NCI-H1105 (cell line): ENCODE measurements at places on chromosomes 13 and 19.

GRCh38 chr13:44157606-44158005, 216.0 kb upstream of the SERP2 start:
- DNase-seq: no peak

DNA sequence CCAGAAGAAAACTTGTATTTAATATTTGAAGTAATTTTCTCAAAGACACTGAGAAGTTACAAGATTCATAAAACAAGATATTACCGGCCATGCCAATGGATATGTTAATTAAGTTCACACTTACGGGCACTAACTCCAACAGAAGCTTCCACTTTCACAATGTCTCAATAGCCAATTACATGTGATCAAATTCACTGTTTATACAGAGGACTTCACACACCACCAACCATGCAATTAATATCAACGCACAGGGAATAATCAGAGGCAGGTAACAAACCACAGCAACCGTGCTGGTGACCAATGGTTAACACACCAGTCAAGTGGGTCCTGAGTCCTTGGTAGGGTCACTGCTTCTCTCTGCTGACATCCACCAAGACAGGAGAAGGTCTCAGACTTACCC, 5.9 kb upstream of the ACOD1 start:
- no peak for DNase-seq

DNA sequence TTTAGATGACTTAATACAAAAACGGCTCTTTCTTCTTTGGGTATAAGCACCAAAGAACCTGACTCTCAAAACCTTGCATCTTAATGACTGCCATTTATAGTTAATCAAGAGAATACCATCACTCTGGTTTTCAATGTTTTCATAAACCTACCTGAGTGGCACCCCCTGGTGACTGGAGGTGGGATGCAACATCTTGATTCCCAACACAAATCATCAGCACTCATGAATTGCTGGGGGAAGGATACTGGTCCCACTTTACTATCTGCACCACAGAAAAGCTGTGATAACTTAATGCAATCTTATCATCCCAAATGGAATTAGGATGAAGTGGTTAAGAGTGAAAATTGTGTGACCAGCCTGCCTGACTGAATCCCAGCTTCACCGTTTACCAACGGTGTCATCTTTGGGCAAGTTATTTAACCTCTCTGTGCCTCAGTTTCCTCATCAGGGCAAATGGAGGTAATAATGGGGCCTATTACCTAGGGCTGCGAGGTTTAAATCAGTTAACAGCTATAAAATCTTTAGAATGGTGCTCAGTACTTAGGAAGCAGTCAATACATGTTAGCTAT, 366.4 kb downstream of the KLF12 start:
- DNase-seq: no peak

- no peak for DNase-seq
These were observed 30.1 kb downstream of the KLF12 start for GRCh38 chr13:74103970-74104555.

DNA sequence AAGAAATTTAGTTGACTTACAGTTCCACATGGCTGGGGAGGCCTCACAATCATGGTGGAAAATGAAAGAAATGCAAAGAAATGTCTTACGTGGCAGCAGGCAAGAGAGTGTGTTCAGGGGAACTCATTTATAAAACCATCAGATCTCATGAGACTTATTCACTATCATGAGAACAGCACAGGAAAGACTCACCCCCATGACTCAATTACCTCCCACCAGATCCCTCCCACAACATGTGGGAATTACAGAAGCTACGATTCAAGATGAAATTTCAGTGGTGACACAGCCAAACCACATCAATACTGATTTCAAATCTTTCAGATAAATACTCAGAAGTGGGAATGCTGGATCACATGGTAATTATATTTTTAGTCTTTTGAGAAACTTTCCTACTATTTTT, 1357.9 kb downstream of the SLITRK5 start:
- DNase-seq: no peak

DNA sequence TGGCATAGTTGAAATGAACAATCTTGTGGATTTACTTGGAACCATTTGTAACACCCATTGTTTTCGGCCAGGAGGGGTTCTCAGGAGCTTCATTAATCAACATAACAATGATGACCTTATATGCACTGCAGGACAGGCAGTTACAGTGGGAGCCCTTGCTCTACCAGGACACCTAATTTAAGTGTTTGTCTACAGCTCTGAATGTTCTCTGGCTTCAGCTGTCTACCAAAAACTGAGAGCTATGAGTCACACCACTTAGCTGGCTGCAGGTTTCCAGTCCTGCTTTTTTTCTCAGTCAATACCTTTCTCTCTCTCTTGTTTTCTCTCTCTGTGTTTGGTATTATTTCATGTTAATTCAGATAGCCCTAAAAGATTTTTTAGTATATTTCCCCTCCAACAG, 105.4 kb upstream of the MBNL2 start:
- DNase-seq: no peak

DNA sequence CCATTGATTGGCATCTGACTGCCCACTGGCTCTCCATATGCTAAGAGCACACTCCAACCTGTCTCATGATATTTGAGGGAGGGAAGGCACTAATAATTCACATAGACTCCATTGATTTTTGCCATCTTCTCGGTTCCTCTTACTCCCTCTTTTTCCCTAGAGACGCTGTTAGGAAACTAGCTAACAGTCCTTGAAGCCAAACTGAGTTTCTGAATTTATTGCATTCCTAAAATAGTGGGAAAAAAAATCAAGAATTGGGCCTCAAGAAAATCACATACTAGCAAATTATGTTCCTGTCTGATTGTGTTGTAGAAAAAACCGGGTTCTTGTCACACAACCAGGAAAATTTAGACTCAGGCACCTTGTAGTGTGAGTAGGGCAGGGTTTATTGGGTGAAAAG, 86.4 kb upstream of the SLC7A1 start:
- DNase-seq: no peak

DNA sequence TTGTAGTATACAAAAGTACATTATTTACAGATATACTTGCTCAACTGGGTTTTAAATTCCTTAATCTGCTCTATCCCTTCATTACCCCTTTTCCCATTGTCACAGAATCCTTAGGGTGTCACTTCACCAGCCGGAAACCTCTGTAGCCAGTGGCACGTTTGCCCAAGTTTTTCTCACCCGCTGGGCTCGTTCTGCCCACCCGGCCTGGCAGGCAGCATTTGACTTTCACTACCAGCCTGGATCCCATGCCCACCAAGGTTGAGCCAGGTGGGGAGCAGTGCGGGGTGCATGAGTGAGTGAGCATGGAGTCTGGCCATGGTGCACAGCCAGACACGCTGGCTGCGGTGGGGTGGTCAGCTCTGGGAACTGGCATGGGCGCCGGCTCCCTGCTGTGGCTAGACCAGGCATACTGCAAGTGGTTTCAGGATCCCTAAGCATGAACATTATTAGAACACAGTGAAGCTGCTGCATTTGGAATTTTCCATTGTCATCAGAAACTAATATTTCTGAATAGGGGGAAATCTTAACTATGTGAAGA, 98.3 kb downstream of the NALCN start:
- no peak for DNase-seq

DNA sequence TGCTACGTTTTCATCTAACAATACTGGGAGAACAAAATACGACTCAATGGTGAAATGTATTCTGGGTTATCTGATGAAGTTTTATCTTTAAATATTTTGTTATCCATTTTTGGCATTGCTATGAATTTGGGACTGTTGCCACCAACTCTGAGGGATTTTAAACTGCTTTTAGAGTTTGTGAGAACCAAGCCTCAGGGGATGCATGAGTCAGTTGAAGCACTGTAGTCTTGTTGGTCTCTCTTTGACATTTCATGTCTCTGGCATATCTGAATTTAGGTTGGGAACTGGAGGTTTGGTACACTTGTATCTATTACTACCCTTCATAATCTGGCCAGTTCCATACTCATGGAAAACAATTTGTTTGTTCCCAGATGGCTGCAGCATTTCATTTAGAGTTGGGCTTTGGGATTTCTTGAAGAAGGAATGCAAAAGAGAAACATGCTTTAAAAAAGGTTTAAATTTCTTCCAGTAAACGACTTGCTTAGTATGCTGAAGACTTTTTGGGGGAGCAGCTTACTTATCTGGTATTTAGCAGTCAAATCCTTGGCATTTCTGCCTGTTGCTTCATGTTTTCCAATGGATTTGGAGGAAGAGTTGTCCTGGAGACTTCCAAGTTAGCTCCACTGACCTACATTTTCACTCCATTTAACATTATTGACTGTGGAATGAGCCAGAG, 28.9 kb downstream of the ARHGEF7 start:
- DNase-seq: no peak

DNA sequence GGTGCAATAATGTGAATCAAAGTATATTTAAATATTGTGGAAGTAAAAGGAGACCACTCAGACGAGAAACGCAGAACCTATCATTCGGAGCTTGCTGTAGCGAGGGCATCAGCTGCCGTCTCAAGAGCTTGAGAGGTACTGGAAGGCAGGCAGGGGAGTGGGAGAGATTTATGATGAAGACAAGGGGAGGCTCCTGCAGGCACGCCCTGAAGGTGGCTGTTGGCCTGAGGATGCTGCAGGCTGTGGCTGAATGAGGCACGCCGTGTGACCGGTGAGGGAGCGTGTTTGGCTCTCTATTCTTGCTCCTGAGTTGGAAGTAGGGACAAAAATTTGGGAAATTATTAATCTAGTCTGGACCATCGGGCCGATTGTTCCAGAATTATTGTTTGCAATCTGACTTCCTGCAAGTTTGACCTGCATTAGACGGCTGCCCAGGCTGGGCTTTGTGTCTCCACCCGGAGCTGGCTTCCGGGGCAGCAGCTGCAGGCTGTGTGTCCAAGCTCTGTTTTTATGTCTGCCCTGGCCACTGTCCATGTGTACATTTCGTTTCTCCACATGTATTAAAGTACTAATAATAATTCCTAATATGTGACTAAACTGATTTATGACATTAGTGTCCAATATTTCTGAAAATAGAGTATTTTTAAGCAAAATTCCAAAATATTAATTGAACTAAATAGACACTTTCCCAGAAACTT, 91.1 kb upstream of the ANKRD10 start:
- DNase-seq: no peak

DNA sequence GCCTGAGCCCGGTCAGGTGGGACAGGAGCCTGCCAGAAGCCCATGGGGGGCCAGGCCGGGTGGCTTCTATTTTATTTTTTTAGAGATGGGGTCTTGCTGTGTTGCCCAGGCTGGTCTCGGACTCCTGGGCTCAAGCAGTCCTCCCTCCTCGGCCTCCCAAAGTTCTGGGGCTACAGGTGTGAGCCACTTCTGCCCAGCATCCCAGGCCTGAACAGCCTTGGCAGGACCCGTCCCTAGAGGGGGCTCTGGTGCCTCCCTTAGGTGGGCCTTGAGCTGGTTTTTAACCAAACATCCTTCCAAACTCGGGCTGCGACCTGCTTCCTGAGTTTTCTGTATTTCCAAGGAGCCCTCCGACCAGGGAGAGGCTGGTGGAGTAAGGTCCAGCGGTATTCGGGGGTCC, 10.5 kb downstream of the COMP start:
- DNase-seq: no peak

- DNase-seq: no peak
These were observed 9.1 kb upstream of the PNMA8A start for GRCh38 chr19:46480415-46480814.

DNA sequence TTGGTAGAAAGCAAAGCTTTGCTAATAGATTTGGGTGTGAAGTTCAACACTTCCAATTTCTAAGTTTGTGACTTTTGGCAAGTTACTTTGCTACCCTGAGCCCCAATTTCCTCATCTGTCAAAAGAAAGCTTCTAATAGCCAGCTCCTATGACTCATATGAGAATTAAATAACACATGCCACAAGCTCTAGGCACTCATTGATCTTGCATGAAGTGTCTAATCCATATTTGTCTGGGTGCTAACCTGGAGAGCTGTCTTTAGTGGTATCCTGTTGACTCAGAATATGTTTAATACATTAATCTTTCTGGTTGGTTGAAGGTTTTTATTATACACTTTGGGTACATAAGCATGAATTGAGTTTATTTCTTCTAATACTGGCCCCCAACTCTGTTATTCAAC, 188.8 kb downstream of the POSTN start:
- no peak for DNase-seq

- DNase-seq: no peak
These were observed 3.7 kb downstream of the SNRPA start for GRCh38 chr19:40754611-40755247.

- DNase-seq: no peak
These were observed 13.0 kb downstream of the NMRK2 start for GRCh38 chr19:3945838-3946237.

DNA sequence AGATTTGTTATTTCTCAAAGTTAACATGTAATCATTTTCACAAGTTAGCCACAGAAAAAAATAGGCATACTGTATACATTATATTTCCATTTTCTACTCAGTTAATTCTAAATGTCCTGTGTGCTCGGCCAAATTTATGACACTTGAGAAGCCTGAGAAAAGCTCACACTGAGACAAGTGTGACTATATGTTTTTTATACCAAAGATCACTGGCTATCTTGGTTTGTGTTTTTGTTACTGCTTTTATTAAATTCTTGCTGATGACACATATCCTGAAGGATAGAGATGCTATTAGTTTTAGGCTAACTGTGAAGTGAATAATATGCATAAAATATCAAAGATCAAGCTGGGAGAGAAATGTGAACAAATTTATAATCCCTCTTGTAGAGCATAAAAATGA, 49.3 kb upstream of the IL17D start:
- DNase-seq: no peak

- no peak for DNase-seq
These were observed 190.1 kb downstream of the FOXO1 start for GRCh38 chr13:40476175-40476958.

DNA sequence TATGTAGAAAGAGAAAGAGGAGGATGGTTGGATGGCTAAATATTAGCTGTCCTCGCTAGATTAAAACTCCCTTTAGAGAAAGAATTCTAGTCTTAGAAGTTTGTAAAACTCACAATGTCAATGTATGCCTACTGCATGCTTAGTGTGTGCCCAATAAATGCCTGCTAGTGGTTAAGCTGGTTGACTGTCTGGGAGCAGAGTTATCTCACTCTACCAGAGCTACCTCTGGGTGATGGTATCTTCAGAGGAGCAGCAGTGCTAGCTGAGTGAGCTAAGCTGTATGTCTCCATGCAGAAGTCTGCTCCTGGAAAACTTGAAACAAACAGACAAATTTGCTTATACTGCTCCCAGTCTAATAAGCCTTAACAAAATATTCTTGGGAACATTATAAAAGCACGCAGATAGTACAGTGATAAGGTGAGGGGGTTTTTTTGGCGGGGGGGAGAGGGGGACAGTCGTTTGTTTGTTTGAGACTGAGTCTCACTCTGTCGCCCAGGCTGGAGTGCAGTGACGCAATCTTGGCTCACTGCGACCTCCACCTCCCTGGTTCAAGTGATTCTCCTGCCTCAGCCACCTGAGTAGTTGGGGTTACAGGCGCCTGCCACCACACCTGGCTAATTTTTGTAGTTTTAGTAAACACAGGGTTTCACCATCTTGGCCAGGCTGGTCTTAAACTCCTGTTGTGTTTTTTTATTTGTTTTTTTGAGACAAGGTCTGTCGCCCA, 202.8 kb upstream of the TSC22D1 start:
- no peak for DNase-seq

- DNase-seq: no peak
These were observed 2.2 kb upstream of the ZNF28 start for GRCh38 chr19:52823676-52824075.
